Fibroblast of pulmonary artery (primary cell): ENCODE measurements at places on chromosomes 6 and 20.

DNA sequence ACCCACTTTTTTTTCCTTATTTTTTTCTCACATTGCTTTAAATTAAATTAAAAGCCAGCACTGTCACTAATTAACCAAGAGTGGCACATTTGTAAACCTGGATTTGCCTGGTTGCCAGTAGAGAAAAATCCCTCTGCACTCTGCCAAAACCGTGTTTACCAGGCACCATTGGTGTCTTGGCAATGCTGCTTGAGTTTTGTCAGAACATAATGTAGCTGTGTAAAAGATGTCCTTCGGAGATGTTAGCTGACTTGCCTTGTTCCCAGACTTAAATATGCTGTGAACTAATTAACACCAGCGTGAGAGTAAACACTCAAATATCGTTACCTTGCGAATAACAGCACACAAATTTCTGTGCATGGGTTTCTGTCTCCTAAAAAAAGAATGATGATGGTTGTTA, 694.9 kb upstream of the ID4 start:
- no peak for DNase-seq

- no peak for DNase-seq
These were observed 66.2 kb downstream of the GMDS start for GRCh38 chr6:2179241-2179640.

- DNase-seq: peak; percentile 84
These were observed 6.8 kb upstream of the MICA start for GRCh38 chr6:31396422-31397152.

- peak; percentile 78 for DNase-seq
These were observed 511.1 kb downstream of the TENT5A start for GRCh38 chr6:81241126-81242041.

GRCh38 chr6:100730001-100730980, 150.8 kb downstream of the ASCC3 start:
- no peak for DNase-seq

DNA sequence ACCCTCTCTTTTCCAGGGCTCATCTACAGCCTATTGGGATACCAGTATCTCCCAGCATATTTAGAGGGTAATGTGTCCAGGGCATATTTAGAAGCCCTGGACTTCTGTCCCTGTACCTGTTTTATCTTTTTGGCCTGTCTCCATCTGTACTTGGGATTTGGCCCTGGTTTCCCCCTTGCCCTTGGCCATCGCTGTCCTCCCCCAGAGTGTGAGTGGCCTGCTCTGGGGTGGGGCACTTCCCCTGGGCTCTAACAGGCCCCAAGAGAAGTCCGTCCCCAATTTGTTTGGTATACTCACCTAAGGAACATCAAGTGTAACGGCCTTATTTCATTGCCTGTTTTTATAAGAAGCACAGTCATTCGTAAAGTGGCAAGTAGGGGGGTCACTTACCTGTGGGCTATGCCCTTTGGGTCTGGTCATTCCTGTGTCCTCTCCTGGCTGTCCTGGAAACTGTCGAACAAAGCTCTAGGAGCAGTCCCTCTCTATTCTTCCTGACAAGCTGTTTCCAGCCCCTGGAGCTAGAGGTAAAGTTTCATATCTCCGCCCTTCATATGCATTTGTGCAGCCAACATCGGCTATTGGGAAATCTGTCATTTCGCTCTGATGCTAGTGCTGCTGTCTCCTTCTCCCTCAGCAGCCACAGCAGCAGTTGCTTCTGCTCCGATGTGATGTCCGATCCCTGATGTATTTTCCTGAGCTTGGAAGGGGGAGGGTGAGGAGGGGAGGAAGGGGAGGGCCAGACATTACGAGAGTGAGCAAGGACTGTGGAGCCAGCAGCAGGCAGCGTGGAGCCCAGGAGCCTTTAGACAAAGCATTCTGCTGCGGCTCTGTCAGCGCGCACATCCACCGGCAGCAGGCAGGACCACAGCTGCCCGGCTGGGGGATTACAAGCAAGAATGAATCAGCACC, 83.4 kb downstream of the TCP11 start:
- DNase-seq: no peak

GRCh38 chr6:151495380-151495779, 1.6 kb downstream of the CCDC170 start:
- no peak for DNase-seq

- DNase-seq: no peak
These were observed 4.3 kb downstream of the ZBTB9 start for GRCh38 chr6:33458676-33459075.

DNA sequence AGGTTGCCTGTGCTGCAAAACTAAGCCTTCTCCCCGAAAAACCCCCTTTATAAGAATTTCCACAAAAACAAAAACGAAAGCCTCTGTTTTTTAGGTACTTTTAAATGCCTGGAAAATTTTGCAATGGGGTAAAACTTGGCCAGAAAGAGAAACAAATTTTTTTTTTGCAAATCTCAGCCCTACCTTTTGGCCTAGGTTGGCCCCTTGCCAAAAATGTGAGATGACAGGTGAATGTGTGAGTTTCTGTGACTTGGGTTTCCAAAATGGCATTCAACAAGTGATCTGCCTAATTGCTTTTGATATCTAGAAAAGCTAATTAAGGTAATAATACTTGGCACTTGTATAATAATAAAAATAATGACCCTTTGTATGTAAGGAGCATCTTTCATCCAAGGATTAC, 48.4 kb downstream of the MAFB start:
- DNase-seq: no peak

GRCh38 chr6:49551078-49551865, 804 bp downstream of the C6orf141 start:
- no peak for DNase-seq

GRCh38 chr6:15447546-15448267, 201.8 kb downstream of the JARID2 start:
- no peak for DNase-seq

DNA sequence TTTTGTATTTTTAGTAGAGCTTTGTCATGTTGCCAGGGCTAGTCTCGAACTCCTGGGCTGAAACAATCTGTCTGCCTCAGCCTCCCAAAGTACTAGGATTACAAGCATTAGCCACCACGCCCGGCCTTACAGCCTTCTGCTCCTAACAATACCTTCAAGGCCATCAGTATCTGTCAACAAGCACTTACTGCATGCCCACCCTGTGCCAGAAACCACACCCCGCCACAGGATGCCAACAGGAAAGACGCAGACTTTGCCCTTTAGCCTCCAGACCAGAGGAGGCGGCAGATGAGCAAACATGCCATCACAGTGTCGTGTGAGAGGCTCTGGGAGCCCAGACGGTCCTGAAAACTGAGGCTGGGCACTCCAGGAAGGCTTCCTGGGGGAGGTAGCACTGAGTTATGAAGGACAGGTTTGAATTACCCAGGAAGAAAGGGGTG, 34.7 kb upstream of the TGM3 start:
- no peak for DNase-seq

GRCh38 chr6:17709476-17709875, 2.8 kb upstream of the NUP153 start:
- DNase-seq: no peak

DNA sequence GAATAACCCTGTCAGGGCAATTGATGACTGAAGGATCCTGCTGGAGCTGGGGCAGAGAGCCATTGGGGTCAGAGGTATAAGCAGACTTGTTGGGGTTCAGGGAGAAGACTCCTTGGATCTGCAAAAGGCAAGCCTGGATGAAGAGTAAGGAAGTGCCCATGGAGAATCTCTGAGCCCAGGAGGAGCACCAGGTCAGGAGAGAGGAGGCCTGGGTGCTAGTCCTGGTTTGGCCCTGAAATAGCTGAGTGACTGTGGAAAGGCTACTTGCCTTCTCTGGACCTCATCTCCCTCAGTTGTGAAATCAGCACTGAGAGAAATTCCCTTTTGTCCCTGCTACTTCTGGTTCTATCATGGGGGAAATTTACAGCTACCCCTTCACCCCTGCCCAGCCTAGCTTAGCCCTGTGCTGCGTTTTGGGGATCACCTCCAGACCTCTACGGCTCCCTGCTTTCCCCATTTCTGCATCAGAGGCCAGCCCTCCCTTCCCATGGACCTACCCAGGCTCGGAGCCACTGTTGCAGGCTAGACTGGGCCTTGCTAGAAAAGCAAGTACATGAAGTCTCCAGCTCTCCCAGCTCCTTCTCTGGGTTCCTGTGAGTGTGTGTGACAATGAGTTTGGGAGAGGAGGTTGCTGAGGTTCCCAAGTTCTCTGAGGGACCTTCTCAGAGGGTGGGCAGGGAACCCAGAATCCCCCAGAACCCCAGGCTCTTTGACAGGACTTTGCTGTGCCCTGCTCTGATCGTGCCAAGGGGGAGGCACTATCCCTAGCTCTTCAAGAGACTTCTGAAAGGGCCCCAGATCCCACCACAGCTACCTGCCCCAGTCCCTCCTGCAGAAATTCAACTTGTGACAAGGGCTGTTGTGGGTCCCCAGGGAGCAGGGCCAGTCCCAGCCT, 2.3 kb upstream of the NCR2 start:
- no peak for DNase-seq

- DNase-seq: no peak
These were observed 144.8 kb downstream of the BACH2 start for GRCh38 chr6:90151576-90152422.

DNA sequence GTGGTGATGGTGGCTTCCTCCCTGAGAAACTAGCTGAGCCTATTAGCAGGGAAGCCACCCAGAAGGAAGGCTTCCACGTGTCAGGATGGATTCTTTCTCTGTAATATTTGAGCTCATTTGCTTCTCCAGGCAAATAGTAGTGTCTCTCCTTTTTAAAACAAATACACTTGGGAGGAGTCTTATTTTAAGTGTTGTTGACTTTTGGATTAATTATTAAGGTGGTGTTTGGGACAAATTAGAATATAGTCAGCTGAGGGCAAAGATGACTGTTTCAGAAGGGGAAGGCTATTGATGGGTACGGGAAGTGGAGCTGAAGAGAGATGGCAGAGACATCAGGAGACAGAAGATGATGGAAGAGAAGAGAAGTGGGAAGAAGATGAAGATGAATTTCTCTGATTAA, 119.8 kb upstream of the PHACTR1 start:
- DNase-seq: no peak

DNA sequence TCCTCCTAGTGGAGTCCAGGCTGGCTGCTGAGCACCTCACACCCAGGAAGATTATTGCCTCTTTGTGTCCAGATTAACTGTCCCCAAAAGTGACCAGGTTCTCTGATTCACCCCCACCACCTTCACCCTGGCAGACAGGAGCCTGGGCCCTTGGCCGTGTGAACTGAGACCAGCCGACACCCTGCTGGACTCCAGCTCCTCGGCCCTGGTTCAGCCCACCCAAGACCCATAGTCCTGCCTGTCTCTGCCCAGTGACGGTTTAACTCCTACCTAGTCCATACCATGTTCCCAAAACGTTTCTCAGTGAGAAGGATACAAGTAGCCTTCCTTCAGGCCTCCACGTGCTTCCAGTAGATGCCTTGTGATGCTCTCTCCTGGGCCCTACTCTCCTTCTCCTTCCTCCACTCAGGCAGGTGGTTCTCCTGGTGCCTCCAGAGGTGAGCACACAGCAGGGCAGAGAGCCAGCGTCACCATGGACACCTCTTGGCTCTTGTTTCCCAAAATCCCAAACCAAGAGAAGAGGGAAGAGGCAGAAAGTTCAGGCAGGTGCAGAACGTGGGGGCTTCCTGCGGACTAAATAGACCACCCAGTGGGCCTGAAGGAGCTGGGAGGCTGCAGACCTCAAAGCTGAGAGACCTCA, 134.4 kb upstream of the CST7 start:
- DNase-seq: no peak

- DNase-seq: no peak
These were observed 33.8 kb downstream of the TOMM6 start for GRCh38 chr6:41821266-41821665.

GRCh38 chr6:162976141-162976540, 248.4 kb downstream of the PACRG start:
- no peak for DNase-seq

- DNase-seq: peak; percentile 32
These were observed 928.9 kb downstream of the EYS start for GRCh38 chr6:64777941-64778785.

- peak; percentile 41 for DNase-seq
These were observed 104.7 kb downstream of the JARID2 start for GRCh38 chr6:15350386-15351083.

DNA sequence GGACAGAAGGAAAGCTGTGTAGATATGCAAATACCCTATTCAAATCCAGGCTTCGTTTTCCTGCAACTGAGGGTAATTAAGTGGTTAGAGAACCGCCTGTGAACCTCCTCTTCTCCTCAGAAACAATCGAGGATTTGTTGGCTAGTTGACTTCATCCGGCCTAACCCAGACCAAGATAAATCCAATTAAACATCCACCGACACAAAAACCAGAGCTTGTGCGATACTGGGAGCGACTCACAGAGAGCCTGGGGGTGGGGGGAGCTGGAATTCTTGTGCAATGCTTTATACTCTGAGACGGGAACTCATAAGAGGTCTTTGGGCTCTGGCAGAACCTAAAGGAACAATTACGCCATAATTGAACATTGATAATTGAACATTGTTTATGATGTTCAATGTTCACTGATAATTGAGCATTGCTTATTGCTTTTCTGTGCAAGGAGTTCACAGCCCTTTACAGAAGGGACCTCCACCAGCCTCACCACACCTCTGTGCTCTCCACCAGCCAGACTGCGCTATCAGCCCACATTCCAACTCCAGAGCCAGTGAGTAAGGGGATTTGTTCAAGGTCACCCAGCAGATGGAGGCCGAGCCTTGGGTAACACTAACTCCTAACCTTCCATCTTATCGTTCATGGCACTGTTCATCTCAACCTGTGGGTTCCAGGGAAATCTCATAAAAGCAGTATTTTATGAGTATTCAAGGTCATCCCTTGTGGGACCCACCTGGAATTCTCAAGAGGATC, 429.6 kb upstream of the JARID2 start:
- DNase-seq: peak; percentile 32

- DNase-seq: no peak
These were observed 168.3 kb upstream of the STXBP5 start for GRCh38 chr6:147035886-147036285.
